NCI-H748 treated with DMSO at 0.1 percent for 48 hours (cell line): ENCODE measurements at places on chromosomes 7 and 10.

DNA sequence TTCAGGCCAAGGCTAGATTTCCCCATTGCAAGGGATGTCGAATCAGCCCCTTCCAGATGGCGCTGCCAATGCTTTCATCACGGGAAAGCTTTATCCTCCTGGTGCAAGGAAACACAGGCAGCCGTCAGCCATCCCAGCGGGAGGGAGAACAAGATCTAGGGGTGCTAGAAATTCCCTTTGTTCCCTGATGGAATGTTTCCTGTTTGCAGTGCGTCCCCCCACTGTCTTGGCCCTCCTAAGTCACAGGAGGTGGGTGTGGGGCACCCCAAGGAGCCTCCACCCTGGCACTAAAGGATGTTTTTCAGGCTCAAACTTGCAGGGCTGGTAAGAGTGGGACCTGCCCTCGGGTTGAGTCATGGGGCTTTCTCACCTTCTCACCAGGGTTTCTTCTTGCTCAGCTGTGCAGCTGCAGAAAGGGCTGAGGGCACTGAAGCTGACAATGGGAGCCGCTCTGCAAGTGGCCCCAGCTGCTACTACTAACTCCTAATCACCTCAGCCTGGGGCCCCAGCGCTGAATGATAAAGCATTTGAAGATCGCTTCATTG is 103.6 kb downstream of the PRPF18 start:
- DNase-seq: no peak

- DNase-seq: no peak
These were observed 52.9 kb upstream of the CACNB2 start for GRCh38 chr10:18087355-18087754.

DNA sequence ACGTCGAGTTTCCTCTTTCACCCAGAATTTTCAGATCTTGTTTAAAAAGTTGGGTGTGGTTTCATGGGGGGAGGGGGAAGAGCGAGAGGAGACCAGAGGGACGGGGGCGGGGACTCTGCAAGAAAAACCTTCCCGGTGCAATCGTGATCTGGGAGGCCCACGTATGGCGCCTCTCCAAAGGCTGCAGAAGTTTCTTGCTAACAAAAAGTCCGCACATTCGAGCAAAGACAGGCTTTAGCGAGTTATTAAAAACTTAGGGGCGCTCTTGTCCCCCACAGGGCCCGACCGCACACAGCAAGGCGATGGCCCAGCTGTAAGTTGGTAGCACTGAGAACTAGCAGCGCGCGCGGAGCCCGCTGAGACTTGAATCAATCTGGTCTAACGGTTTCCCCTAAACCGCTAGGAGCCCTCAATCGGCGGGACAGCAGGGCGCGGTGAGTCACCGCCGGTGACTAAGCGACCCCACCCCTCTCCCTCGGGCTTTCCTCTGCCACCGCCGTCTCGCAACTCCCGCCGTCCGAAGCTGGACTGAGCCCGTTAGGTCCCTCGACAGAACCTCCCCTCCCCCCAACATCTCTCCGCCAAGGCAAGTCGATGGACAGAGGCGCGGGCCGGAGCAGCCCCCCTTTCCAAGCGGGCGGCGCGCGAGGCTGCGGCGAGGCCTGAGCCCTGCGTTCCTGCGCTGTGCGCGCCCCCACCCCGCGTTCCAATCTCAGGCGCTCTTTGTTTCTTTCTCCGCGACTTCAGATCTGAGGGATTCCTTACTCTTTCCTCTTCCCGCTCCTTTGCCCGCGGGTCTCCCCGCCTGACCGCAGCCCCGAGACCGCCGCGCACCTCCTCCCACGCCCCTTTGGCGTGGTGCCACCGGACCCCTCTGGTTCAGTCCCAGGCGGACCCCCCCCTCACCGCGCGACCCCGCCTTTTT is at the start of gene VIM:
VIM (plus strand) TSS at position 151 of the 925 bp plus-strand sequence. CDS start 1,182 bp downstream, outside the sequence.
- no peak for DNase-seq

DNA sequence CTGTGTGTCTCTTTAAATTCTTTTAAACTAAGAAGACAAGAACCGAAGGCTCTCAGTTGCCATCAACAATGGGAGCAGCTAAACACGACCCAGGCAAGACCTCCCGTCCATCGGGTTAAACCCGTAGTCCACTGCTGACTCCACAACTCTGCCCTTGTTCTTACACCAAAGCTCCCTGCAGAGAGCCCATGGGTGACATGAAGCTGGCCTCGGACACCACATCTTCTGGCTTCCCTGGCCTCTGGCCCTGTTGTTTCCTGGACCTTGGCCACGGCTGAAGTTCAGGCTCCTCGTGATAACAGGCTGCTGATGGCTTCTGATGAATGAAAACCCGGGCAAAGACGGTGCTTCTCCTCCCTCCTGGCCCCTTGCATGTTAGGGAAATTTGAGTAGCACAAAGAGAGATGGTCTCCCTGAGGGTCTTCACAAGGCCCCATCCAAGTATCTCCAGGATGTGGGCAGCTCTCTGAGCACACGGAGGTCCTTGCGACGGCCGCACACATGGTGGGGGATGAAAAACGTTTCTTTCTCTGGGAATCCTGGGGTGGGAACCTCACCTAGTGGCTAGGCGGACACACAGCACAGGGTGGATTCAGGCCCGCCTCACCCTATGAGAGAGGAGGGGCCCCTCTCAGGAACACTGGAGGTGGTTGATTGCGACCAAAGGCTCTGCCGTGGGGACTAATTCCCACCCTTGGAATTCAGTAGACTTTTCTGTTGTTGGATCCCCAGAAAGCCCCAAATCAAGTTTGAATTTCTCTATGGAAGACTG is 271.1 kb downstream of the ADARB2 start:
- no peak for DNase-seq

DNA sequence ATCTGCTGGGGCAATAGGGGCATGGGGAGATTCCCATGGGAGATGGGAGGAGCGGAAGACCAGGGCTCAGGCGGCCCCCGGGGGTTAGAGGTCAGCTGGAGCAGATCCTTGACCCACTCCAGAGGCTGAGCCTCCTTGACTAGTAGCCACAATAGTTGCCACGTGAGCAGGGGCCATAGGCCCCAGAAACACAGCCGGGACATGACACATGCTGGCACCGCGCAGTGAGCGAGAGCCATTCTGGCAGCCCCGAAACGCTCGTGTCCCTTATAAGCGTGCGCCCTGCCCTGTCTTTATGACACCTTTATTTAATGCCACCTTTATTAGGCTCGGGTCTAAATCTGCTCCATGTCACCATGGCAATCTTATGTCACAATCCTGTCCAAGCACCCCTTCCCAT is 11.0 kb upstream of the ACBD5 start:
- DNase-seq: no peak

- DNase-seq: no peak
These were observed 161.8 kb downstream of the NRF1 start for GRCh38 chr7:129773328-129773731.

DNA sequence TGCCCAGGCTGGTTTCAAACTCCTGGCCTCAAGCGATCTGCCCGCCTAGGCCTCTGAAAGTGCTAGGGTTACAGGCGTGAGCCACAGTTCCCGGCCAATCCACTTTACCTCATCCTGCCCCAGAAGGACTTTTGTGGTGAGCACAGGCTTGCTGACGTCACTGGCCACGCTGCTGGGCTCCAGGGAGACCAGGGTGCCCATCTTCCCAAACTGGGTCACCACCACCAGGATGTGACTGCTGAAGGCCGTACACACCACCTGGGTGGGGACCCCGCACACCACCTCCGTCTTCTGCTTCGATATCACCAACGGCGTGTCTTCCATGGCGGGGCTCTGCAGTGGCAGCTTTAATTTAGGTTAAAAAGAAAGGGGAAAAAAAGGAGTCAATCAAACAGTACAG is 816 bp downstream of the PSMG3 start:
- no peak for DNase-seq

DNA sequence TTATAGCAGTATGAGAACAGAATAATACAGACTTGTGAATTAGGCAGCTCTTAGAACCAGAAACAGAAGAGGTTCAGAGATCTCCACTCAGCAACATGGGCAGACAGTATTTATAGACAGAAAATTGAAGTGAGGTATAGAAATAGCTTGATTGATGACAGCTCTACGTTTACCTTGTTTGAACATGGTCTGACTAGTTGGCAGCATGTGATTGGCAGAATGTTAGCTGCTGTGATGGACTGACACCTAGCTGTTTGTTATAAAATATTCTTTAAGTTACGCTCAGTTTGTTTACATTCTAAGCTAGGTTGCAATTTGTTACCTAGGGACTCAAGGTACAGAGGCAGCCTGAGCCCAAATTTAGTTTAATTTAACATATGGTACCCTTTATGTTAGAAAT is 73.7 kb upstream of the TMEM229A start:
- no peak for DNase-seq

DNA sequence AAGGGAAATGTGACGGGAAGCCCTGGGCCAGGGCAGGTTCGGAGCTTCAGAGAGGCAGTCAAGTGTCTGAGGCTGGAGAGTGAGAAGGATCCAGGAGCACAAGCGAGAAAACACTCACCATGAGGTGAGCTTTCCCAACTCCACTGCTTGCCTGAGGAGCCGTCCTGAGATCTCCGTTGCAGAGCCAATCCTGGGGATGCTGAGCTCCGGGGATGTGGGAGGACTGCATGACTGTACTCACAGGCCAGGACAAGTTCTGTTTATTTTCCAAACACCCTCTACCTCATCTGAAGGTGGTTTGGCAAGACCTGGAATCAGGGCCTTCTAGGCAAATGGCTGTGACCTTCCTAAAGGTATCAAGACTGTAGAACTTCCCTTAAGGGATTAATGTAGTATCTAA is 38.7 kb downstream of the GLI3 start:
- no peak for DNase-seq

- DNase-seq: no peak
These were observed 502.7 kb upstream of the PODXL start for GRCh38 chr7:132059141-132059540.

DNA sequence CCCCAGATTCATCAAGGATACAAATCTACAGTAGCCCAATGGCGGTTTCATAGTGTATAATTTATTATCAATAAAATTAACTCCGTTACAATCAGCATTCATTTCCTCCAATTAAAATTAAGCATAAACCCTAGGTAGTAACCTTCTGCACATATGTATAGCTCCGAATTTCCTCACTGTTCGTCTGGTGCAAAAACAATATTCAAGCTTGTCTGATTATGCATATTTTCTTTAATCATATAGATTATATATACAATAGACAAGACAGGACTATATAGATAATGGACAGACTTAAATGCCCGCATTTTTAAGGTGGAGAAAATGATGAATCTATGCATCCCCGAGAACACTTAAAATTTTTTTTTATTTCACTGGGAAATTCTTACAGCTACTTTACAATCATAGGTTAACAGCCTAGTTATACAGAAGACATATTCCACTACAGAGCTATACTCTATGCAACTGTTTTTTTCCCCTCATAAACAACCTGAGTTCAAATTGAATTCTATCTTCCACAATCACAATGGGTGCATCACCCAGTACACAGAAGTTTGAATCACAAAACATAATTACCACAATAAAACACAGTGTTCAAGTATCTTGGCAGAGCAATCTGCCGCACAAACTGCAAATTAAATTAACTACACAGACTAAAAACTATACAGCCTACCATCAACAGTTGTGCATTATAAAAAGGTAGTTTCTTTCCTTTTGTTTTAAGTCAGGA is 2.6 kb downstream of the HOXA9 start:
- no peak for DNase-seq

DNA sequence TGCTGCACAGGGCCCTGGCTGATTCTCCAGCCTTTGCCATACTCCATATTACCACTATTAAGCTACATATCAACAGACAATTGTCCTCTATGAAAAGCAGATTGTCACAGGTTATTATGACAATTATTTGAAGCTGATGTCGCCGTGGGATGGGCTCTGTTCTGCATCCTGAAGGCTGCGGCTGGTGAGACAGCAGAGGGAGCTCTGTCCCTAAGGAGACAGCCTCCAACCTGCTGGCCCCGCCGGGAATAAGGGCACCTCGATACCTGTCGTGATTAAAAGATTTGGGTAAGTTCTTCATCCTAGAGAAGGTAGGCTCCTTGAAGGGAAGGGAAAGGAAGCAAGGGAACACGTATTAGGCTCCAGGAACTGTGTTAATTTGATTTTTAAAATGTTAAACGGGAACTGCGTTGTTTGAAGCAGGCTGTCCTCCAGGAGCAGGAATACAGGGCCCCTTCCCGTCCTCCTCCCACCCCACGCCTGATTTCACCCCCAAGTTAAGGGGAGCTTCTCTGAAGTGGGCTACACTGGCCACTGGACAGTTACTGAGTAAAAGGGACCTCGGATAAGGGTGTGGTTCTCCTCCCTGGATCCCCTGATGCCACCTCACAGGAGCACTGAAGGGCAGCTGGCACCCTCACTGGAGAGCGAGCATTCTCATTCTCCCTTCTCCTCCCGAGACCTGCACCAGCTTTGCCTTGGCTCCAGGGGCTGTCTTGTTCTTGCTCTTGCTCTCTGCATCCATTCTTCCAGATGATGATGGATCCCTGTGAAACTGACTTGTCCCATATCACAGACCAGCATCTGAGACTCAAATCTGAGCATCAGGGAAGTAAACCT is 11.8 kb upstream of the TIAL1 start:
- no peak for DNase-seq

DNA sequence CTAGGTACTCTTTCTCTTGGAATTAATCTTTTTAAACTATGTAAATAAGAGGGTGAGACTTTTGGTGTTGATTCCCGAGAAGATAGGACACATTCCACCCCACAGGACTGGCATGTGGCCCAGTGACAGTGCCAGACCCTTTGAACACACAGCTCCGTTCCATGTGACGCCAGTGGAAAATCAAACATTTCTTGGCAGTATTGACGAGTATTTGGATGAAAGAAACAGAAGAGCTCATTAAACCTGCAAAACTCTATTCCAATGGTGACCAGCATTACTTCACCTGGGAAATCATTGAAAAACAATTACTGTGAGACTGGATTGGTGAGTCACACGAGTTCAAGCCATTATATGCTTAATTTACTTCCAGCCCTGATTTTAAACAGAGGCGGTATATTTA is 25.8 kb downstream of the AKR1E2 start:
- DNase-seq: no peak

DNA sequence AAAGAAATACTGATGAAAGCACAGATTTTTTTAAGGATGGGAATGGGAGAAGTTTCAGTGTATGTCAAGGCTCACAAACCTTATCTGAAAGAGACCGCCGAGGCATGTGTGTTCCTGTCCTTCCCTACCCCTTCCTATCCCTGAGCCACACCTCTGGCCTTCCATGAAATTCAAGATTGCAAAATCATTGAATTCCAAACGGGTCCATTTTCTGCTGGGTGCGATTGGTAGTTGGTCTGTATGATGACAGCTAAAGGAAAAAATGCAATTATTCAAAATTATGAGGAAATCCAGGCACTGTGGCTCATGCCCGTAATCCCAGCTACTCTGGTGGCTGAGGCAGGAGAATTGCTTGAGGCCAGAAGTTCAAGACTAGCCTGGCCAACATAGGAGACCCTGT is 170.1 kb downstream of the ARHGAP12 start:
- DNase-seq: no peak

DNA sequence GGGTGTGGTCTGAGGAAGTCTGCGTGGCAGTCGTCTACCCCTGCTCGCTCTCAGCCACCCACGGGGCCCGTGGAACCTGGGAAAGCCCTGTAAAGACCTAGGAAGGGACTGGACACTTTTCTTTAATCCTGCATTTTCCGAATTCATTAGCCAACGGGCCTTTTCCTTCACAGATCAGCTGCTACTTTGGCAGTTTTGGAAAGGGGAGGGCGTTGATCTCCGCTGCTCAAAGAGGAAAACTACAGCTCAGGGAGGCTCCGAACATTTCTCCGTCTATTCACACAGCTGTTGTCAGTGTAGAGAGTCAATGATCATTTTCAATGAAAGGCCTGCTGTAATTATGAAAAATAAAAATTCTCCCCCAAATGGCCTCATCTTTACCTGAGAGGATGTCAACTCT is 450.1 kb upstream of the MKI67 start:
- no peak for DNase-seq
